LHCN-M2 (cell line): ENCODE measurements at places on chromosomes 2 and 18.
A peak's percentile ranks its signal among the peaks of the same experiment; 100 is the strongest.

DNA sequence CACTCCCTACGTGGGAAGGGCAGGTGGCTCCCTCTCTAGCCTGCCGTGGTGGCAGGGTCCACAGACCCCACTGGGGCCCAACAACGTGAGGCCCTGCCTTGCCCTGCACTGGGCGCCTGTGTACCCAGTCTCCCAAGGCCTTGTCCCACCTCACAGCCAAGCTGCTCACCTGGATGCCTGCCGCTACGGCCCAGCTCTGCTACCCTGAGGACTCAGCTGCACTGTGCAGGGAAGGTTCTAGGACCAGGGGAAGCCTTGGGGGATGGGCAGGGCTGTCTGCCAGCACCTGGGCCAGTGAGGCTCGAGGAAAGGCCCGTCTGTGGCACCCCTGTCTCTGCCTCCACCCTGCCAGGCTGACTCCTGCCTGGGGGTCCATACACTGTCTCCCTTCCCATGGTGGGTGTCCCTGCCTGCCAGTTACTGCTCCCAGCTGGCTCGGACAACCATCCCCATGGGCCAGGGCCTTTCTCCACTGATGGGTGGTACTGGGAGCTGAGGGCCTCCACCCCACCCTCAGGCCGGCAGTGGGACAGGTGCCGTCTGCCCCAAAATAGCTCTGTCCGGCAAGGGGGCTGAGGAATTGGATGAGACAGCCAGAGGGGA, 33.2 kb downstream of the HS6ST1 start:
- no peak for DNase-seq

DNA sequence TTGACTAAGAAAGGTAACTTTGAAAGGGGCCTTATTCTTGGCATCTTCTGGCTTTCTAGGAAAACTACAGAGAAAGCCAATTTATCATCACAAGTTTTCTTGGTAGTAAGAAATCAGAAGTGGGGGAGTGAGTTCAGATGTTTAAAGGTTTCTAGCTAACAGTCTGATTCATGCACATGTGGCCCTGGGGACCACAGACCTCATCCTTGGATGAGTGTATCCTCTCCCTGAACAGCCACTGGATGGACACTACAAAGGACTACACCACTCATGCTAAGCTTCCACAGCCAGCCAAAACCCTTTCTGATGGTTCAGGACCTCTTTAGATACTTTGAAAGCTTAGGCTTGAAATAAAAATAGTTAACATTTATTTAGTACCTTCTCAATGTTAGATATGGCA, 218.3 kb upstream of the STK17B start:
- peak; percentile 38 for DNase-seq

- no peak for DNase-seq
These were observed 15.4 kb downstream of the MAPRE3 start for GRCh38 chr2:26985807-26986206.

DNA sequence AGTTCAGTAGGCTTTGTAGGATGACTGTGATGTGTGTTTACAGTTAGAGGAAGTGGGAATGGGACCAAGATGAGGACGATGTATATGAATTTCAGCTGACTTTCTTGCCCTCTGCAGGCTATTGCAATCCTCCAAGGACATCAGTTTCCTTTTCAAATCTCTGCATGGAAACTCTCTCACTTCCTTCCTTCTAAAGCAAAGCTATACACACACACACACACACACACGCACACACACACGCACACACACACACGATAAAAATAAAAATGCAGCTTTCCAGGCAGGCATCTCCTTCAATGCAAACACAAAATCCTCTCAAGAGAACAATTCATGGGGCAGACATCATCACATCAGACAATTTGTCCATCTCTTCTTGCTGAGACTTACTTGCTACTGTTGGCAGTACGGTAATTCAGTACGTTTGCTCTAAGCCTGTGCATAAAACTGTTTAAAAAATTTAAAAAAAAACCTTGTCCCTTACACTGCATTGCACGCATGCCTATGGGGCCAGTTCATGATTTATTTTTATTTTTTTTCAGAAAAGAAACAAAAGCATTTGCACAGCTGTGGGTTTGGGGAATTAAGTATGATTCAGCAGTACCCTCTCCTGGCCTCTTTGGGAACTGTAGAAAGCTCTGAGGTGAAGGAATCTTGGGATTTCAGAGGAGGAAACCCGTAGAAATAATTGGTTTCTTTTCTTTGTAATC, 27.1 kb upstream of the ICOS start:
- peak; percentile 81 for DNase-seq
